ENCODE measurements at places on chromosomes 2 and 18.

- DNase-seq, result no peak
These were observed 1109.7 kb downstream of the SOCS6 start for GRCh38 chr18:71398531-71398930.

DNA sequence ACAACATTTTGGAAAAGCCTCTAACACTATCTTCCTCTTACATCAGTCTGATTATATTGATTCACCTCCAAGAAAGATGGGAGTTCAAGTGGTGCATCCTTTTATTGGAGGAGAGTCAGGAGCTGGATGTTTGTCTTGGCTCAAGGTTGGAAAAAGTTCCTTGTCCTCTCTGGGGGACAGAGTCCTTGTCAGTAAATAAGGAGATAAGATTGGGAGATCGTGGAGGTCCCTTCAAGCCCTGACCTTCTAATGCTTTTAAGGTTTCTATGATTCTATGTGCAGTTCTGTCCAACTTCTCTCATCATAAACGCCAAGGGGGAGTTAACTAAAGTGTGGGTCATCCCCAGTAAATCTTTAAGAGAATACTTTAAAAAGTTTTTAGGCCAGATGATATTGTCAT, 60.9 kb upstream of the CCBE1 start:
- DNase-seq, result no peak

DNA sequence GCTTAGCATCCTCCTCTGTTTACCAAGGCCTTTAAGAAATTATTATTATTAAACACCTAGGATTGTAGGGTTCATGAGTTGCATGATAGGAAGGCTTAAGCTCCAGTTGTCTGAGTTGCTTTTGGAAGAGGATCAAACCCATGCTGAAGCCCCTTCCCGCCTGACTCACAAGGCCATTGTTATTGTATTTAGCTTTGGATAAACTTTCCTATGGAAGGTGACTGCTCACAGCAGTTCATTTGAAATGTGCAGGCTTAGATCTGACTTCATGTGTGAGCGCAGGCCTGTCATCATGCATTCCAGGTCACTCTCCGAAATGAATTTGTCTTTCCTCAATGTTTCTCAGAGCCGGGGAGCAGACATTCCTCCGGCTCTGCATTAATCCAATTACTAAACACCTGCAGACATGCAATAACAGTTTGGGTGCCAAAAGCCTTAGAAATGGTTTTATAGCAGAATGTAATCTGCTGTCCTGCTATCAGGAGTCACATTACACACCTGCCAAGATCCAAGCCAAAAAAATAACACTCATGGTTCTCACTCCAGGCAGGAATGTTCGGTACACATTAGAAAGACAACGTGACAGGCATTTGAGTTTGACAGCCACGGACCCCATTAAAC, 119.9 kb downstream of the OSR1 start:
- no peak for DNase-seq

DNA sequence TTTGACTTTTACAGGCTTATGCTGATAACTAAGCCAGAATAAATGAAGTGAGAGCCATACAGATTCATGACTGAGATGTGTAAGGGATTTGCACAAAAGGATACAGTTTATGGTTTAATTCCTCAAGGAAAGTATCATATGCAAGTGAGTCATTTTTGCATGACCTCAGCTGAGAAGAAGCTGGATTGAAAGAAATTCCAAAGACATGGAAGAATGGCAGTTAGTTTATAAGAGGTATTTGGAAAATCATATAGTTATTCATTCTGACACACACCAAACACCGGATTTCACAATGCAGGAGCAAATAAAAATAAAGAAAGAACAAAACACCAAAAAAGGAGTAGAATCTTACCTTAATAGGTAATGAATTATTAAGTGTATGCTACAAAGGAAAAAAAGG, 83.2 kb upstream of the RND3 start:
- no peak for DNase-seq

- DNase-seq, result no peak
These were observed 10.5 kb upstream of the CYP26B1 start for GRCh38 chr2:72157871-72158771.

- DNase-seq, result no peak
These were observed 46.8 kb upstream of the PTMA start for GRCh38 chr2:231661422-231662027.

- DNase-seq, result no peak
These were observed 5.6 kb upstream of the STPG4 start for GRCh38 chr2:47160660-47161059.

DNA sequence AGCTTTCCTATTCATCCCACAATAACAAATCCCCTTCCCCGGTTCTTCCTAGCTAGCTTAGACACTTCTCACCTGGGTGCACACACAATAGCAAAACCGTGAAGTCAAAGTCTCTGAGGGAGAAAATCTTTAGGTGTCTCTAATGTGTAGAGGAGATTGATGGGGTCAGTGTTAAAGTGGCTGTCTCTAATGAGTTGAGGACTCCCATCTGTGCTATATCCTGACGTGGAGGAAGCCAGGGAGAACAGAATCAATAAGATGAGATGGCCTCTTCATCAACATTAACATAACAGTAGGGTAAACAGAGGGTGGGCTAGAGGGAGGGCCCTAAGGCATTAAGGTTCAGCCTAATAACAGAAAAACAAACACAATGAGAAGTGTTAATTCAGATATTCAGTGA, 120.4 kb downstream of the SLC5A7 start:
- no peak for DNase-seq

DNA sequence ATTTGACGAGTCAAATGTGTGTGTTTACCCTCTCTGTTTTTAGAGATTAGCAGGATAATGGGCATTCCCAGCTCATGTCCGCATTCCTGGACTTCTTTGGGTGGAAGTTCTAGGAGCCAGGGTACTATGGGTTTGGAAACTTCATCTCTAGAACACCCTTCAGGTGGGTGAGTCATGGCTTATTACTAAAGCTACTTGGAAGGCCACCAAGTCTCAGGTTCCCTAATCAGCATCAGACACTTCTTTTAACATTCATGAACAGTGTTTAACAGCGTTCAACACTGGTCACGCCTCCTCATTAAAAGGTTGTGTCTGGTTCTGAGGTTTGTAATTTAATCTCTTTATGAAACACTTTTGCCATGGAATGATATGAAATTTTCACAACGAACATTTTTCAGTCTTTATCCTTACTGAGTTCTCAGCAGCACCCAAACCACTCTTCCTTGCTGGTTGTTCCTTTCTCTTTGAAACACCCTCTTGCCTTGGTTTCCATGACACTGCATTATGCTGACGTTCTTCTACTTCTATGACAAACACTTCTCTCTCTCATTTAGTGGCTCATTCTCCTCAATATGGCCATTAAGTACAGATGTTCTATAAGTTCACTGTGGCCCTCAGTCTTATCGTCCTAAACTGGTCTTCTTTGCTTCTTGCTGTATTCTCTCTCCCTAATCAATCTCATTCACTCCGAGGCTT, 49.3 kb downstream of the MMADHC start:
- DNase-seq, result no peak

DNA sequence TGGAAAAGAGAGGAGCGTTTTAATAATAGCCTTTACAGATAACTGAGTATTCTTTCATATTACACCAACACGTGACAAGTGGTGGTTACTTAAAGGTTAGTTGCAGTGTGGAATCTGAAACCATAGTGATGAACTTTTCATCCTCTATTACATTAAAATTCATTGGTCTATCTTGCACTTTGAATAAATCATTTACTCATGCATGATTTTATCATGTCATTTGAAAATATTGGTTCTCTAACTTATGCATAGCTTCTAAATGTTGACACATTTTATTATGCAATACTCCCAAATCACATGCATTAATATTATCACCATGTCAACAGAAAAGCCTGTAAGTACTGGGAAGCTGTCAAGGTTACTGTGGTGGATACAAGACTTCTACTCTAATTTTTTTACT, 1432.2 kb downstream of the LRP1B start:
- DNase-seq, result no peak

- DNase-seq, result no peak
These were observed 555.8 kb downstream of the SATB2 start for GRCh38 chr2:198901894-198902293.

DNA sequence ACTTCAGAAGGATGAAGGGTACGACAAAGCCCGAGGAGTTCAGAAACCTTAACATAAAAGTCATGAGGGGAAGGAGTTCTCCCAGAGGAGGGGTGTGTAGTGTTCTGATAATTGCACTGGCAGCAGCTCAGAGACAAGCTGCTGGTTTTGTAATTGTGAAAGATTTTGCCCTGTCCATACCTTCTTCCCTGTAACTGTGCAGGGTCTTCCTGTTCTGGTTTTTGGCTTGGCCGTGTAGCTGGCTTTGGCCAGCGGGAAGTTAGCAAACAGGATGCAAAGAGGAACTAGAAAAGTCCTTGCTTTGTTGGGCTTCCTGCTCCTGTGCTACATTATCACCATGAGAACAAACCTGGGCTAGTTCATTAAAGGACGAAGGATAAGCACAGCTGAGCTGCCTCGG, 160.8 kb downstream of the LPIN1 start:
- DNase-seq, result no peak

GRCh38 chr18:45166341-45166835, 448.9 kb upstream of the SLC14A2 start:
- no peak for DNase-seq
